HFFc6 (cell line): ENCODE measurements at places on chromosomes 1 and 21. TPM values are rescaled to one million over a fixed set of nuclear protein-coding genes. Genes with fewer than 3 reads are reported as not detected.

DNA sequence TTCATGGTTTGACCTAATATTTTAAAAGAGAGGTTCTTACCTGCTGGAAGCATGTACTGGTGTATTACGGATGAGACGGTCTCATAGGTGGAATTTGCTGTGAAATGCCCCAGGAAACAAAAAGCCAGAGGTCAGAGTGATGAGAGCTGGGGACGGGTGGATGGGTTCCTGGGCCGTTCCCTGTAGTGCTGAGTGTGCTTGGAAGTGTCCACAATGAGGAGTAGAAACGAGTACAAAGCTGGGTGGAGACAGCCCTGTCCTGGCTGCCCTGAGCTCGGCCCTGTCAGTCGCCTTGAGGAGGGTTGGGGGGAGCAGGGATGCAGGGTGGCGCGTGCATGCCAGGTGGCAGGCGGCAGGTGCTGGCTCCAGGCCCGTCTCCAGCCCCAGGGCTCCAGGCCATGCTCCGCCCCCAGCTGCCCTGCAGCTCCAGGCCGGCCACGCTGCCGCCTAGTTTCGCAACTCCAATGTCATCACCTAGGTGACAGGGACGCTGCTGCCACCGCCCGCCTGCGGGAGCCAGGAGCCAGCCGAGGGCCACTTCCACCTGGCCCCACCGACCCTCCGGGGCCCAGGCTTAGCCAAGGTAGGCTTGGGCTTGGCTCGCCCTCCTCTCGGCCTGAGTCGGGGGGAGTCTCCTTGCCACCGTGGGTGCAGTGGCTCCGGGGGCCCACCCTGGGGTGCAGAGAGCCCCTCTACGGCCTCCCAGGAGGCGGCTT lies 16.4 kb downstream of the TP73 start:
- DNase-seq = no peak

DNA sequence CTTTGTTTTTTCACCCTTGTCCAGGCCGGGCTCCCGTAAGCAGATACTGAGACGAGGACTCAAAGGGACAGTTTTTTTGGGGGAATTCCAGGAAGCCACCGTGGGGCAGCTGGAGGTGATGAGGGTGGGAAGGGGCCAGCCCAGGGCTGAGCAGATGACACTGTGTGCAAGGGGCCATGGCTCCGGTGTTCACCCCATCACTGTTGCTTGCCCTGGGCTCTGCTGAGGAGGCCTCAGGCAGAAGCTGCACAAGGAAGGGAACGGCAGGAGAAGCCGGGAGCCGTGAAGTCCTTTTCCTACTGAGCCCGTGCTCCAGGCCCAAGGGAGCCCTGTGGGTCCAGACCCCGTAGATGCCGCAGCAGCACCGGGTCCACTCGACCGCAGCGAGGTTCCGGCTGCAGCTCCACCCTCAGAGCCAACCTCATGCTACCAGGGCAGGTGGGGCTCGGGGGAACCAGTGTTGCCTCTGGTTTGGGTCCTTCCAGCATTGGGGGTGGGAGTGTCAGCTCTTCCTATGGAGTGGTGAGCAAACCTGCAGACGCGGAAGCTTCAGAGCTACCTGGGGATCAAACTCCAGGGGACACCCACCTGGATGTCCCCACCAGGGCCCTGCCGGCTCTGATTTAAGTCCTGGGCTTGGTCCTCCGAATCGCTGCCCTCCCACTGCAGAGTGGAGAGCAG lies 4.3 kb upstream of the CALML6 start:
- DNase-seq = no peak

GRCh38 chr1:243667133-243667532 lies 182.9 kb downstream of the AKT3 start:
- DNase-seq = no peak

DNA sequence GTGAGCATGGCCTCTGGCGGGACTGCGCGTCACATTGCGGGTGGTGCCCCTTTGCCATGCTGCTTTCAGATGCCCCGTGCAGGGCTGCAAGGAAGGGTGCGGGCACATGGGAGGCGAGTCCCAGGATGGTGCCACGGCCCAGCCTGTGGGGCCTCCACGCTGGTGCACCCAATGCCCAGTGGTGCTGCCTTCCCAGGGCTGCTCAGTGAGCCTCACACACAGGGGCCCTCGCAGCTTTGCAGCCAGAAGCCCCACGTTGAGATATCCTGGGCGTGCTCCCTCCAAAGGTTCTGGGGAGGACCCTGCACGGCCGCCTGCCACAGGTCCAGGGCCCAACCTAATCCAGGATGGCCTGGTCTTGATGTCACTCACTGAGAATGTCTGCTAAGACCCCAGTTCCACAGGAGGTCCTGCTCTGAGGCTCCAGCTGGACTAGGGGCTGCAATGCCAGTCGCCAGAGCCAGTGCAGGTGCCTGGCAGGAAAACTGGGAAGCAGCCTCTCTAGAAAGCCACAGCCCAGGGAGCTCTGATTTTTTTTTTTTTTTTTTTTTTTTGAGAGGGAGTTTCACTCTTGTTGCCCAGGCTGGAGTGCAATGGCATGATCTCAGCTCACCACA lies 34.1 kb upstream of the PRSS38 start:
- DNase-seq = no peak

DNA sequence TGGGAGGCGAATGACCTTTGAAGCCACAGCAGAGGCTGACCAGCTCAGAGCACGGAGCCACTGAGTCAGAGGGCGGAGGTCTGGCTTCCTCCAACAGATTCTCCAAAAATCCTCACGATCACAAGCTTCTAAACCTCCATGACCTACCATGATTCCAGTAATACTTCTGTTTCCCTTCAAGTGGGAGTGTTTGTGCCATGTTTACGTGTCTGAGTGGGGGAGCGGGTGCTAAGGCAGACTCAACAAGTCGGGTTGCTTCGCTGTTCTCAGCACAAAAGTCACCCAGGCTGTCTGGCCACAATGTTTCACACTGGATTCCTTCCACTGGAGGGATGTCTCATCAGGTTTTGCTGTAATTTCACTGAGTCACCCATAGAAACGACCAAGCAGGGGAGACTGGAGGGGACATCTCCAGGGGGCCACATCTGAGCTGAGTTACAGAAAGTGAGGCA lies 86.2 kb downstream of the SLC66A1 start:
- peak; percentile 97 for DNase-seq

GRCh38 chr1:30035522-30036228 lies 687.7 kb downstream of the MATN1 start:
- no peak for DNase-seq

GRCh38 chr21:16587681-16588375 lies 858.0 kb downstream of the USP25 start:
- DNase-seq = peak; percentile 47

GRCh38 chr1:22331618-22332423 lies 119.8 kb upstream of the ZBTB40 start:
- no peak for DNase-seq

DNA sequence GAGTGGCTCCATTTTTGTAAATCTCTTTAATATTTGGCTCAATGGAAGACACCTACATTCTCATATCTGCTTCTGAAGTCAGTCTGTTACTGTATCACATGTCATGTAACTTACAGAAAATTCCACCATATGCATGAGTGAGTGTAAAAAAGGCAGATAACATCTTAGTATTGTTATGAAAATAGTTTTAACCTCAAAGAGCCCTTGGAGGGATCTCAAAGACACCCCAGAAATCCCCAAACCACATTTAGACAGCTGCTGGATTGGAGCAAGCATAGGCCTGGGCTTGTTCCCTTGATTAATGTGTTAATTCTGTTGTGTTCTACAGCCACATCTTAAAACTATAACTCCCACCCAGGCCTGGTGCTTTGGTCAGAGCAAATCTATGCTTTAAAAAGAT lies 16.9 kb downstream of the MACO1 start:
- no peak for DNase-seq

DNA sequence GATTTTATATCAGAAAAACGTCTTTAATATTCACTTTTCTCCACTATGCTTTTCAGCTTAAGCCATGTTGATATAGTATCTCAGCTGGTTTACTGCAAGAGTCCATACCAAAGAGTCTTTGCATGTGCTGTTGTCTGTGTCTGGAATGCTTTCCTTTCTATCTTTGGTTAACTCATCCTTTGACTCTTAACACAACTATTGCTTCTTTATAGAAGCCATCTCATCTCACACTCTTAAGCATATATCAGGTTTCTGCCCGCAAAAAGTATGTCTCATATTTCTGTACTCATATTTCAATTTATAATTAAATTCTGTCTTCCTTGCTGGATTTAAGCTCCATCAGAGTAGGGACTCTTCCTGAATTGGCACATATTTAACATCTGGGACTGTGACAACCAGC lies 220.9 kb upstream of the KCNK2 start:
- peak; percentile 41 for DNase-seq

GRCh38 chr1:67317803-67318202 lies 10.1 kb downstream of the IL12RB2 start:
- no peak for DNase-seq

- peak; percentile 7 for DNase-seq
These were observed 118.3 kb downstream of the OLFML2B start for GRCh38 chr1:161905269-161905884.

DNA sequence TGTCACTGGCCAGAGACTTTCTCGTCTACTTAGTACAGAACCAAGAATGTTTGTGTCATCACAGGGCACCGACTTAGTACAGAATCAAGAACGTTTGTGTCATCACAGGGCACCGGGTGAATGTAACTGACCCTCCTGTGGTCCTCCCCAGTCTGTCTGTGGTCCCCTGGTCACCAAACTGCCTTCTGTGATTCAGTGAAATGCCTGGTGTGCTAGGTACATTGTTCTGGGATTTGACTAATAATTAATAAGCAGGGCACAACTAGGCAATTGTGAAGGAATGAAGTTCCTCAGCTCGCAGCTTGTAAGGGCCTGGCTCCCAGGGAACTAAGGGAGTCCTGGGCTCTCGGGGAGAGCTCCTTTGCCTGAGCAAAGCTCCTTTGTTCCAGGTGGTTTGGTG lies 7.2 kb downstream of the MECR start:
- no peak for DNase-seq

- peak; percentile 4 for DNase-seq
These were observed 1.9 kb downstream of the SLC16A1 start for GRCh38 chr1:112954017-112954650.

GRCh38 chr1:223189903-223190724 lies 47.1 kb upstream of the TLR5 start:
- peak; percentile 8 for DNase-seq

DNA sequence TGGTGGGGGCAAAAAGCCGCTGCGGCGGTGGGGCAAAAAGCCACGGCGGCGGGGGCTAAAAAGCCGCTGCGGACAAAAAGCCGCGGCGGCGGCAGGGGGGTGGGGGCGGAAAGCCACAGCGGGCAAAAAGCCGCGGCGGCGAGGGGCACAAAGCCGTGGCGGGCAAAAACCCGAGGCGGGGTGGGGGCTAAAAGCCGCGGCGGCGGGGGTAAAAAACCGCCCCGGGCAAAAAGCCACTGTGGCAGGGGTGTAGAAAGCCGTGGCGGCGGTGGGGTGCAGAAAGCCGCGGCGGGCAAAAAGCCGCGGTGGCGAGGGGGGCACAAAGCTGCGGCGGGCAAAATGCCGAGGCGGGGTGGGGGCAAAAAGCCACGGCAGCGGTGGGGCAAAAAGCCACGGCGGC lies 3901.8 kb downstream of the SRGAP2C start:
- DNase-seq = no peak

Gene UBE4B
- 47.0 to 59.5 TPM (median 59.2 TPM) in 3 replicates for total RNA-seq

Gene SAMSN1
- not detected in 2 replicates for total RNA-seq

Gene OR2T35
- total RNA-seq = not detected in 3 replicates

Gene PDC
- not detected in 3 replicates for total RNA-seq

Gene SPRR4
- total RNA-seq = not detected in 2 replicates
